Epithelial cell of proximal tubule (primary cell): ENCODE measurements at places on chromosomes 5 and 9.

DNA sequence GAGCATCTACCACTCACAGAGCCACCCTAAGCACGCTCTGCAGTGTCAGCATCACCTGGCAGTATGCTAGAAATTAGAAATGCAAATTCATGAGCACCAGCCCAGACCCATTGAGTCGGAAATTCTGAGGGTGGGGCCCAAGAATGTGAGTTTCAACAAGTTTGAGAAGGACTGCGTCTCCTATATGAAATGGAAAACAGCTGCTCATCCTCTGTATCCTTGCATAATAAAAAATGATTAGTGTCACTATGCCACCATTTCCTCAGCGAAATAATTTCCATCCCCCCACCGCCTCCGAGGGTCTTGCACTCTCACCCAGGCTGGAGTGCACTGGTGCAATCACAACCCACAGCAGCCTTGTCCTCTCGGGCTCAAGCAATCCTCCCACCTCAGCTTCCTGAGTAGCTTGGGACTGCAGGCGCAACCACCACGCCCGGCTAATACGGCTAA lies 1.3 kb upstream of the IQGAP2 start:
- no peak for DNase-seq

- DNase-seq, result no peak
Measured at GRCh38 chr5:88214655-88215054, 54.0 kb downstream of the TMEM161B start.

DNA sequence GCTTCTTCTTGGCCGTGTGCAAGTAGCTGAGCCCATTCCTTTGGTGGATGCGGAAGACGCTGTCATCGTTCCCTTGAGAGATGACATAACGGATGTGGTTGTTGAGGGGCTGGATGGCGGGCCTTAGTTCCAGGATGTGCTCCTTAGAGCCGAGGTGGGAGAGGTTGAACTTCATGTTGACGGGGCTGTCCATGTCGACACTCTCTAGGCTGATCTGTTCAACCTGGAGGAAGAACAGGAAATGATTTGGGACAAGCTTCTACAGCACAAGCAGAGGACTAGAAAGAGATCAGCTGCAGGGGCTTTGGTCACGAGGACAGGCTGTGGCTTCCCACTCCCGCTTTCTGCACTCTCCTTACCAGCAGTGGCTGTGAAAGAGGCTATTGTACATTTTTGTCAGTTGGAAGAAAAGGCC lies 176.0 kb downstream of the SLC12A2 start:
- no peak for DNase-seq

DNA sequence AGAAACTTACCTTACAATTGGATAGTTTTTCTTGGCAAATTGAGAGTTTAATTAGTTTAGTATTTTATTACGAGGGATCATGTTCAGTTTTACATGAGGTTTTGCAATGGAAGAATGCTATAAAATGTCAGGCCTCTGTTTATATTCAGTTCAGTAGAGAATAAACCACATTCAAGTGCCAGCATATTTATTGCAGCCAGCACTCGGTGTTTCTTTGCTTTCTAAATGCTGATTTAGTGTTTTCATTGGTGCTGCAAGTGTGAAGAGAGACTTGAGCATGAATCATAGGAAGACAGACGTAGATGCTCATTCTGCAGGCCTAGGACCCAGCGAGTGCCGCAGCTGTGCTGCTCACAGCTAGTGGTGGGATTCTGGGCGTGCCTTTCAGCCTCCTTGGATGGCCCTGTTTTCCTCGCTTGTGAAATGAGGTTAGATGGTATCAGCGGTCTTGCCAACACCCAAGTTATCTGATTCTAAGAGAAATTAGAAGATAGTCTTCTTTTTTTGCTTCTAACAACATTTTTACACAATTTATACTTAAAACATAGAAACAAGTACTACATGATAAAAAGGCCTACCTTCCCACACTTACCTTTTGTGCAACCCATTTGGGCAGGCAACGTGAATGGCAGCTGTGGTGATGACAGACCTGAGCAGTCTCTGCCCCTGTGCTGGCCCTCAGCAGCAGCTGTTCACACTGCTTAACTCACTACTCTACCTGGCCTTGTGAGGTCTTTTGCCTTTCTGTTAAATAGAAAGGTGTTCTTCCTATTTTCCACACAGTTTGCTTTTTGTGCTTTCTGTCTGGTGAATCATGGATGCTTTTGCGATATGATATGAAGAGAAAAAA lies 26.8 kb upstream of the TNFAIP8 start:
- DNase-seq, result no peak

DNA sequence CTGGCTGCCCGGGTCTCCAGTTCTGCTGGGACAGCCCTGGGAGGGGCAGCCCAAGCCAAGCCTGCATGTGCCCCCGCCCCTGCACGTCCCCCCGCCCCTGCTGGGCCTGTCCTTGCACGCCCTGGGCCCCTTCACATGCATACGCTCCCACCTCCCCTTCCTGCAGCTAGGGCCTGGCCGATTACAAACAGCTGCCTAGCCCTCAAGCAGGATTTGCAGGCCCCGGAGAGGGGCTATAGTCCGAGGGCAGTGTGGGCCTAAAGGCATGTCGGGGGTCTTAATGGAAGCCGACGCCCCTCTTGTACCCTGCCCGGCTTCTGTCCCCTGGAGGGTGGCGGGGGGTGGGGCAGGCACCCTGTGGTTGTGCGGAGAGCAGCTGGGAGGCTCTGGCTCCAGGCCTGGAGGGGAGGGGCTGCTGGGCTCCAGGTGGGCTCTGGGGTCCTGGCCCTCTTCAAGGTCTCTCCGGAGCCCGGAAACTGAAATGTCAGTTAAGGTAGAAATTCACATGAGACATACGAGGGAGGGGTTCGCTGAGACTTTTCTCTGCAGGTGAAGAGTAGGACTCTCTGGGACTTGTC lies 16.9 kb downstream of the COL5A1 start:
- DNase-seq, result no peak

- DNase-seq, result peak; percentile 76
Measured at GRCh38 chr5:147391781-147392180, 118.1 kb downstream of the DPYSL3 start.

DNA sequence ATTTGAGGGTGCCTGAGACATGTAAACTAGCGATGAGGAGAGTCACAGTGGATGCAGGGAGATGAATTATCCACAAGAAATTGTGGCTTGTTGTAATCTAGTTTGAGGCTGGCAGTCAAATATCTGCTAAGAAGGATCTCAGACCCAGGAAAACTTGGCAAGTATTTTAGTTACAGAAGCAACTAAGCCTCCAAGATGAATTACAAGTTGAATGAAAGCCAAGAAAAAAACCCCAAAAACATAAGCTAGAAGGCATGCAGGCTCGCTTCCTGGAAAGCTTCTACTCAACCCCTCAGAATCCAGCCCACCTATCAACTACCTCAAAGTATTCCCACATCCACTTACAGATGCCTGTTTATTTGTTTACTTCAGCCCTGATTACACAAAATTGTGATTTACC lies 696.9 kb downstream of the MAT2B start:
- no peak for DNase-seq

DNA sequence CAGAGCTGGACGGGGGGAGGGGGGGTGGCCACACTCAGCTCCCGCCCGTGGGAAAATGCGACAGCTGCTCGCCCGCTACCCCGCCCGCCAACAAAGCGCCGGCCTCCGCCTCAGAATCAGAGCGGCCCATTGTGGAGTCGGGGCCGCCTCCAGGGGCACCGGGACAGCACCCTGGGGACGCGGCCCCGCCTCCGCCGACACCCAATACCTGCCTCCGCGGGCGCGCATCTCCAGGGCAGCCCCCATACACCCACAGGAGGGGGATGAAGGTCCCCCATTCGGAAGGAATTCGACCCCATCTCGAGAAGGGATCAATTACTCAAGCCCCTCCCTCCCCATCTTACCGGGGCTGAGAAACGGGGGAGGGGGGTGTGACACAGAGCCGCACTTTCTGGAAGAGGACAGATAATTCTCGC lies 1.3 kb downstream of the NOTCH1 start:
- no peak for DNase-seq

GRCh38 chr5:132747616-132748440 lies 602 bp downstream of the CCNI2 start:
- DNase-seq, result no peak

GRCh38 chr9:115799734-115800133 lies 353.9 kb upstream of the PAPPA start:
- no peak for DNase-seq

DNA sequence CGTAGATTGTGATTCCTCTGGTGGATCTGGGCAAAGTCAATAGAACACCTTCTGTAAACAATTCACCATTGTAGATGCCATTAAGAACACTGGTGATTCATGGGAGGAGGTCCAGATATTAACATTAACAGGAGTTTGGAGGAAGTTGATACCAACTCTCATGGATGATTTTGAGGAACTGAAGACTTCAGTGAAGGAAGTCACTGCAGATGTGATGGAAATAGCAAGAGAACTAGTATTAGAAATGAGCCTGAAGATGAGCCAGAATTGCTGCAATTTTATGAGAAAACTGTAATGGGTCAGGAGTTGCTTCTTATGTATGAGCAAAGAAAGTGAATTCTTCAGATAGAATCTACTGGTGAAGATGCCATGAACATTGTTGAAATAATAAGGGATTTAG lies 26.9 kb downstream of the TCERG1 start:
- DNase-seq, result no peak

- no peak for DNase-seq
Measured at GRCh38 chr5:67969631-67970030, 245.9 kb upstream of the PIK3R1 start.

- DNase-seq, result no peak
Measured at GRCh38 chr5:153938191-153938842, 100.4 kb downstream of the FAM114A2 start.

- no peak for DNase-seq
Measured at GRCh38 chr5:174306345-174307030, 261.0 kb downstream of the NSG2 start.

DNA sequence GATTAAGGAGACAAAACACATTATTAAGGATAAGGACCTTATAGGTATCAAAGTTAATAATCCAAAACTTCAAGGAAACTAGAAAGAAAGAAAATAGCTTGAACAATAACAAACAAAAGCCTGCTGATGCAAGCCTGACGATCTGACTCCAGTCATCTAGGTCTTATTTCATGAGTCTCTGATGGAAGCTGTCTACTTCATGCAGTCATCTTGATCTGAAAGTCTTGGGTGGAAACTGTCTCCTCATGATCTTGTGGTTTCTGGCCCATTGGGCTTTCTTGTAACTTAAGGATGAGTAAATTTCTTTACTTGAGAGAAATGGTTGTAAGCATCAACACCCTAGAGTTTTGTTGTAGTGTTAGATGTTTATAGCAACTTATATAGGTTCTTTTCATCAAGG lies 20.6 kb upstream of the PSIP1 start:
- DNase-seq, result no peak

GRCh38 chr9:113179839-113180238 lies 29.0 kb downstream of the SLC31A2 start:
- DNase-seq, result no peak

- no peak for DNase-seq
Measured at GRCh38 chr9:84827216-84827765, 157.8 kb downstream of the NTRK2 start.

- no peak for DNase-seq
Measured at GRCh38 chr5:127275641-127276193, 14.9 kb upstream of the MEGF10 start.

- DNase-seq, result no peak
Measured at GRCh38 chr9:23658376-23659258, 167.4 kb downstream of the ELAVL2 start.

- no peak for DNase-seq
Measured at GRCh38 chr5:28065656-28066055, 1027.3 kb upstream of the CDH9 start.

GRCh38 chr9:135552698-135553171 lies 6.8 kb downstream of the OBP2A start:
- no peak for DNase-seq

DNA sequence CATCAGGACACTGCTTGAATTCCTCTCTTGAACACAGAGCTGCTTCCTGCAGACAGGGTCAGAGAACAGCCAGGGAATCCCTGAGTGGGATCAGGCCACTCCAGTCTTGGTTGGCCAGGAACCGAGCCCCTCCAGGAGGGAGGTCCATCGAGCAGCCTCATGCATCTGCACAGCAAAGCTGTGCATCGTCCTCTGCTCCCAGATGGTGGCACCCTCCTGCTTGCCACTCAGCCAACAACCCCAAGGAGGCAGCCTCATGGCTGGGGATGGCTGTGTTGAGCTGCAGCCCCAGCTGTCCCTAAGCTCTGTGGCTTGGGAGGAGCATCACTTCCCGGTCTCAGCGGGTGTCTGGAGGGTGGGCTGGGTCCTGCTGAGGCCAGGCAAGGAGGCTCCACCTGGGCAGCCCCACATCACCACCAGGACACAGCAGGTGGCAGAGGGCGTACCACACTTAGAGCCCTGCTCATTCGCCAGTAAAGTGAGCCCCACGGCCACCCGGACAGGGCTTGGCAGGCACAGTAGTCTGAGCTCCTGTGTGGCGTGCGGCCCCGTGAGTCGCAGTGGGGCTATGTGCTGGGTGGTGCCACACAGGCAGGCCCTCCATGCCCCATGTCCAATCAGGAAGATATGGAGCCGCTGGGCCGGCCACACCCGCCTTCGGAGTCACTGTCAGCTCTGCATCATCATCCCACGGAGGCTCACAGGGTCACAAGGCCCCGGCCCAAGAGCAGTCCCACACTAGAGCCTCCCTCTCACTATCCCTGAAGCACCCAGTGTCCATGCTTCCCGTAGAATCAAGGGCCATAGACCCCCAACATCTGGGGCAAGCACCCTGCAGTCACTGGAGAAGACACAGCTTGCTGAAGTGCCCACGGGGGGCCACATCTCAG lies 11.9 kb downstream of the LPCAT1 start:
- DNase-seq, result no peak

DNA sequence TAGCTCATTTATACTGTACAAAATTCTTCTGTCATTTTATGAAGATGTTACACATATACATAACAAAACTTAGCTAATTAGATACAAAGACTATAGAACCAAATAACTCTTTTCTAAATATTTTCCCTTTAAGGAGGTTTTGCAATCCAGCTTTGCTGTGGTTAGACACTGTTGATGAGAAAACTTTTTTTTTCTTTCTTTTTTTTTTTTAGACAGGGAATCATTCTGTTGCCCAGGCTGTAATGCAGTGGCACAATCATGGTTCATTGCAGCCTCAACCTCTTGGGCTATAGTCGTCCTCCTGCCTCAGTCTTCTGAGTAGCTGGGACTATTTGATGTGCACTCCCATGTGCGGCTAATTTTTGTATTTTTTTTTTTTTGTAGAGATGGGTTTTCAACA lies 38.5 kb upstream of the CDKN2B start:
- no peak for DNase-seq

DNA sequence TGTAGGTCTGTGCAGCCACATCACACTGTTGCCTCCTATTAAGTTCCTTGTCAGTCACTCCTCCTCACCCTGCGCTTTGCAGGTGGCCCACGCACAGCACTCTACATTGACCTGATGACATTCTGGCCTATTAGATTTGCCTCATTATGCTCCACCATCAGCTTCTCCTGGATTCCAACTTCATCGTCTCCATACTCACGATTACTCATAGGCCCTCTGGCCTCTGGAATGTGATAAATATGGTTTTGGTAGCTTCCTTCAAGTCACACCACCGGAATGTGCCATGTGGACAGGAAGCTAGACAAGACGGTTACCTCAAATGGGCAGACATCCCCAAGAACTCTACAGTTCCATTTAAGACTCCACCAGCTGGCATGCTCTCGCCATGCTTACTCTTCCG lies 158.0 kb upstream of the LHFPL2 start:
- DNase-seq, result no peak
